ENCODE measurements at places on chromosomes 2 and 18.

- peak; percentile 67 for DNase-seq
Observed at GRCh38 chr18:79380816-79381806, 14.6 kb upstream of the NFATC1 start.

- DNase-seq: peak; percentile 18
Observed at GRCh38 chr2:206502729-206503128, 59.4 kb downstream of the ADAM23 start.

- no peak for DNase-seq
Observed at GRCh38 chr2:238974501-238975166, 126.7 kb downstream of the TWIST2 start.

GRCh38 chr2:111101592-111101991 lies 19.1 kb upstream of the BCL2L11 start:
- DNase-seq: no peak

DNA sequence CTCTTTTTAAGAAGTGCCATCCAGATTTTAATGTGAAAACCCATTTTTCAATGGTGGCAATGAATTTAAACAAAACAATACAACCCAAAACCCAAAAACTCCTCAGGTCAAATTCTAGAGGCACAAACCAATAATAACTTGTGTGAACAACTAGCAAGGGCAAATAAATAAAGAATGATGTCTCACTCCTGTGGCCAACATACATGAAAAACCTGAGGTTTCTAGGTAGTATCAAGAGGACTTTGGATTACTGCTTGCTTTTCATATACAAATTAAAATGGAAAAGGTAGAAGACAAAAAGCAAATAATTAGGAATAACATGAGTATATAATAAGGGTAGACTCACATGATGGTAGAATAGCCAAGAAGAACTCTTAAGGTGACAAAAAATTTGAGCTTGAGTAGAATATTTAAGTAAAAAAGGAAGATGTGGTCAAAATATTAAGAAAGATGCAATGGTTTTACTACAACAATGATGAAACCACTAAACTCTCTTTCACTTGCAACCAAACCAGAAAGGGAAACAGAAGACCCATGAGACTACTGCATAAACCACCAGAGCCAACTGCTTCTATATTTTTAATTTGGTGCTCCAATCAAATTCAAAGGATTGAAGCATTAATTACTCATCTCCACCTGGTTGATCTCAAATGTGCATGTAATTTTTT lies 53.5 kb downstream of the DARS1 start:
- no peak for DNase-seq

DNA sequence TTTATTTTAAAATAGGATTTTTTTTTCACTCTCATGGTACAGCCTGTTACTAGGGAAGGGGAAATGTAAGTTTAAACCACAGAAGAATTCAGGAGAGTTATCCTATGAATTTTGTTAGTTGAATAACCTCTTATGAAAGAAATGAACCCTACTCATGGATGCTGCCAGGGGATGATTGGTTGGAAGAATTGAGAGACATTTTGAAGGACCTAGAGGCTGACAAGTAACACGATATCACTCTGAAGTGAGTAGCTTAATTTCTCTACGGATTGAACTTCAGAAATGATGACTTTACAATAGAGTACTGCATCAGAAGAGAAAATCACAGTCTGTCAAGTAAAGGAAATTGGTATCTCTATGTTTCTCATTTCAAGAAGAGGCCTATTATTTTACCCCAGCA lies 1346.2 kb downstream of the SUCLG1 start:
- DNase-seq: no peak

GRCh38 chr2:230928701-230929380 lies 3.8 kb upstream of the GPR55 start:
- DNase-seq: no peak

DNA sequence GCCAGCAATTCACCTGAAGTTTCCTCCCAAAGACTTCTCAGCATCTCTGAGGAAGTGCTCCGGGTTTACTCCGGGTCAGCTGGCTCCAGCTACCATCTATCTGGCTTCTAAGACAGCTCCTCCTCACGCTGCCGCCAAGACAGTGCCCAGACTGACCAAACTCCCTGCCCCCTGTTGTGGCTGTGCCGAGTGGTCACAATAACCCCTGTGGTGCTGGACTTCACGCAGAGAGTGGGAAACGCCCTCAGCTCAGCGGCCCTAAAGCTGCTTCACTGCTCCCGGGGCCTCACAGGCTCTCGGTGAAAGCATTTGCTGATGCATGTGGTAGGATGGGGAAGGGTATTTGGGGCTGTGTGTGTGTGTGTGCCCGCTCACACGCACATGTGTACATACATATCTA lies 154.8 kb upstream of the ZNF236 start:
- DNase-seq: no peak

DNA sequence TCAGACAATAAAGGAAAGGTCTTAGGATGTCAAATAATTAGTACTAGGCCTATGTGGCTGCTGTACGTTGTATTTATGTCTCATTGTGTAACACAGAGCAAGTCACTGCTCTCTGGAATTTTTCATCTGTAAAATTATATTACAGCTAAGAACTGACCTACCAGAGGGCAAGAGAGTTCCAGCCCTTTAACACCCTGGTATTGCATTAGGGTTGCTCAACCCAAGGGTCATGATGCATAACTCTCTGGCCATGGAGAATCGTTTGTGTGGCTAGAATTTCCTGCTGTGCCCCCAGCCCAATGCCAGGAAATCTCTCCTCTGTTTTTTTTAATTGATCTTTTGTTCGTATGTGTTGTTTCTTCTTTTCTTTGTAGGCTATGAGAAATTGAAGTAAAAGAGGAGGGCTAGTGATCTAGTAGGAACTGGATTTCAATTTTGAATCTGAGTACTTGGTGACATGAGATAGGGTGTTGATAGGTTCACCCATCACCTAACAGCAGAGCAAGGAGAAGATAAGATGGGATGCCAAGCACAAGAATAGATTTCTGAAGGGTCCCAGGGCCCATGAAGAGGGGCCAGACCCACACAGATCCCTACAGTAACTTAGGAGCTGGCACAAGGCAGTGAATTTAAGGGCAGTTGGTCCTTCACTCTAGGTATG lies 571.2 kb upstream of the TNP1 start:
- DNase-seq: no peak

DNA sequence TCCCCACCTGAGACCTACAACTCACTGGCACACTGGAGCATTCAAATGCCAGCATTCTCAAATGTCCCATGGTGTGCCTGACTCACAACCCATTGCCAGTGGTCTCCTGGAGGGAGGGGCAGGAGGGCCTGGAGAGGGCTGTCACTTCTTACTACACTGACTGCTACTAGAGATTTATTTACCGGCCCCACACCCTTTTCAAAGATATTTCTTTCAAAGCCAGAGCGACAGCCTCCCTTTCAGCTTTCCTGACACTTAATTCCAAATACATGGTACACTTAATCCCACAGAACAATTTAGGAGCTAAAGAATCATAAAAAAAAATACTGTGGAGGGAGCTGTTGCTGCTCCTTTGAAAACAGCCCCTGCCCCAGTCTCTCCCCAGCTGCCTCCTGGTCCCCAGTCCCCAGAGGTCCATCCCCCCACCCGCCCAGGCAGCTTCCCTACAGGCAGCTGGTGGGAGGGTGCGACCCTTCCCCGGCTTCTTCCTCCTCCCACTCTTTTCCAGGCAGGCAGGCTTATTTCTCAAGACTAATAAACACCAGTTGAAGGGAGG lies 129.1 kb upstream of the SMAD2 start:
- DNase-seq: no peak

GRCh38 chr2:387980-388421 lies 100.1 kb upstream of the ALKAL2 start:
- no peak for DNase-seq

- no peak for DNase-seq
Observed at GRCh38 chr2:8520791-8521344, 161.0 kb upstream of the ID2 start.

DNA sequence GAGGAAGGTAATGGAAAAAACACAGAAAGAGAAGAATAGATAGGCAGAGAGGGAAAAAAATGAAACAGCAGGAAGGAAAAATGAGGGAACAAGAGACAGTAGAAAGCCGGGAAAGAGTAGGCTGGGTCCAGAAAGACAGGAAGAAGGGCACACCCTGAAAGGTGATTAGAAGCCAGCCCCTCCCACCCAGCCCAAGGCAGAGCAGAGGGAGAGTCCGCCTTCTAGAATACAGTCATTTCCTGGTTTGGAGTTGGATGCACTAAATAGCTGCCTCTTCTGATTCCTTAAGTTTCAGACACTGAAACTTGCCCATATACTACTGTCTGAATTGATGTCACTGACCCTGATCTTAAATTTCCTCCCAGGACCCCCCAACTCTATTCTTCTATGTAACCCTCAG lies 17.9 kb upstream of the DSG3 start:
- no peak for DNase-seq

Measured in HEK293T (cell line).